ENCODE measurements at places on chromosomes 2 and 18.

DNA sequence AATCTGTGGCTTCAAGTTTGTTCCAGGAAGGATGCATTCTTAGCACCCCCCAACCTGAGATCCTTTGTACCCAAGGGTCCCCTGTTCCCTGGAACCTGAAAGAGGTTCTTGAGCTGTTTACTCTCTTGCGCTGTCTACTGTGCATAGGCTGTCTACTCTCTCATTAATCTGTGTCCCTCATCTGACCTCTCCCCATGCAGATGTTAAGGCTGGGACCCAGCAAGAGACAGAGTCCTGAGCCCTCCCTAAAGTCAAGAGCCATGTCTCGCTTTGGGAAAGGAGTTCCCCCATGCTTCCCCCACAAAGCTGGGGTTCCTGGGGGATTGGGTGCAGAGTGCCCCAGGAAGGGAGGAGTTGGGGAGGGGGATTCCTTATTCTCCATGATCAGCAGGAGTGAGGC lies 312.9 kb downstream of the CYP26B1 start:
- no peak for DNase-seq

DNA sequence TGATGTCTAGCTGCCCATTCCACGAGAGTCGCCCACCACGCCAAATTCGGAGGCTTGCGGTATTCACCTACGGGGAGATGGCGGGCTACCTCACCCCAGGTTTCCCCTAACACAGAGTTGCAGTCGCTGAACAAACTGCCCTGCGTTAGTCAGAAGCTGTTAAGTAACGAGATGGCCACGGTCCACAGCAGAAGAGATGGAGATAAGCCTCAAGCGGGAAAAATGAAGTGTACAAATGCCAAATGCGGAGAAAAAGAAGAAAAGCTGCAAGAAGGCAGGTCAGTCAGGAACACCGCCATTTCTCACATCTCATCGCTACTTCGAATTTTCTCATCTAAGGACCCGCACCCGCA lies 425 bp downstream of the ASB3 start:
- DNase-seq = no peak

DNA sequence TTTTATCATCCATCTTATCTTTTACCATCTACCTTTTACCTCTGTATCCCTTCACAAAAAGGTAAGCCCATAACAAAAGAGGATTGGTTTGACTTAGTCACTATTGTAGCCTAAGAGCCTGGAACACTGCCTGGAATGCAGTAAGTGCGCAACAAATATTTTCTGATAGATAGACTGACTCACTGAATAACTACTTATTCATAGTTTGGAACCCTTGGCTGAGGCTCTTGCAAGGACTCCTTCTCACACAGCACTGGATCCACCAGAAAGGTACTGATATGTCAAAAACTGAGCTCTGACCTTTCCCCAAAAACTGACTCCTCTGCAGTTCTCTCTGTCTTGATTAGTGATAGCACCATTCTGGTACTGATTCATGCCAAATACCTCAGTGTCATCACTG lies 426.7 kb downstream of the SETBP1 start:
- no peak for DNase-seq

DNA sequence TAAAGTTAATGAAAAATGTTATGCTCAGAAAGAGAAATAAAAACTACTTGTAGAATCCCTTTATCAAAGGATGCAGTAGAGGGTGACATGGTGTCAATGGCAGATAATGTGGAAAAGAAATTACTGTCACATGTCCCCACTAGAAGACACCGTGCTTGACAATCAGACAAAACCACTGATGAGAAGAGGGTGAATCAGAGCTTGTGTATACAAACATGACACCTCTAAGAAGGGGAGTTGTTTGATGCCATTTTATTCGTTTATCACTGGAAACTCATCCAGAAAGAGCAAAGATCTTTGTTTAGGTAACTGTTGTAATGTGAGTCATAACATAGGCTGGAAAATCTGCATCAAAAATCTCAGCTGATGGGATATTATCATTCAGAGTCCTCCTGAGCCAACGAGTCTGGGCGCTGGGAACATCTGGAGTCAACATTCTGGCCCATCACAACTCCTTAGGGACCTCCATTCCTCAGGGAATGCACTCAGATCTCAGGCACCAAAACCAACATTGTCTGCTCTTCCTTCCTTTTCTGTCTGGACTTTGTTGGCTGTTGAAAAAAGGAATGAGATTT lies 49.5 kb upstream of the RAB12 start:
- no peak for DNase-seq

DNA sequence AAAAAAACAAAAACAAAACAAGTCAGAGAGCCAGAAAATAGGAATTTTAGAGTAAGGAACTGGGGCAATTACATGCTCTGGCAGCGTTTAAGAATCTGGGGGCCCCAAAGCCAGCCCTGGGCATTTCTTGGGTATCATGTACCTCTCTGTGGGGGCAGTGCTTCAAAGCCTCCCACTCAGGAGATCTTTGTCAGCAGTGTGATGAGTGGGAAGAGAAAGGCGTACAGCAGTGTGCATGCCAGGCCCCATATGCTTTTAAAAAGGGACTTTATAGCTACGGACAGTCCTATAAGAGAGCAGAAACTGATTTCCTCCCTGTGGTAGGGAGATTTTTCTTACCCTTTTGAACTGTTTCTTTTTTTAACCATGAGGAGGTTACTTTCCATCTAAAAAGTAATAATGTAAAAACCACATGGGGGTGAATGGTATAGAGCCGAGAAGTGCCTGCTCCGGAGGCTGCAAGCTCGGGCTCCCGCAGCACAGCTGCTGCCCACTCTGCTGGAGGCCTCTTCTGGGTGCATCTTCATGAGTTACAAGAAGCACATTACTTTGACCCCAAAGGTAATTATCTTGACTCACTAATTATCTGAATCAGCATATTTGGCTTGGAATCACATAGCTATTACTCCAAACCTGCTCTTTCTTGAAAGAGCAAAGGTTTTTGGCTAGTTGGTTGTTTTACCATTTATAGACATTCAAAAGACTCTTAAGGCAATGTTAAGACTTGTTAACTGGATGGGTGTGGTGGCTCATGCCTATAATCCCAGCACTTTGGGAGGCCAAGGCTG lies 46.4 kb downstream of the PROC start:
- DNase-seq = no peak

- DNase-seq = no peak
Observed at GRCh38 chr2:186101616-186102015, 363.0 kb downstream of the FSIP2 start.

DNA sequence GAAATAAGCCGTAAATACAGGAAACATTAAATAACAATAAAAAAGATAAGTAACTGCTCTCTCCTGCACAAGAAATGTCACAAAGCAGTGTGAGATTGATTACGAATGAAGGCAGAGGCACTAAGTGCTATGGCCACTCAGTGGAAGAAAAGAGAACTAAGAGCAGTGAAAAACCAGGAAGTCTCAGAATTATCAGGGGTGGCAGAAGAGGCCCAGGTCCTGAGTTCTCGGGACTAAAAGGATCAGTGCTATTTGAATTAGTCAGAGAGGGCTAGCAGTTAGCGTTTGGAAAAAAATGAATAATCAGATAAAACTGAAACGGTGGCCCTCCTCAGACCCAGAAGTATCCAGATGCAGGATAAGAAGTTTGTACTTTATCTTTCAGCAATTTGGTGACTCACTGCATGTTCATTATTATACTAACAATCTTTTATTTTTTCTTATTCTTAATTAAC lies 367.1 kb downstream of the ZEB2 start:
- no peak for DNase-seq

- DNase-seq = no peak
Observed at GRCh38 chr18:22230471-22230945, 61.1 kb downstream of the GATA6 start.

DNA sequence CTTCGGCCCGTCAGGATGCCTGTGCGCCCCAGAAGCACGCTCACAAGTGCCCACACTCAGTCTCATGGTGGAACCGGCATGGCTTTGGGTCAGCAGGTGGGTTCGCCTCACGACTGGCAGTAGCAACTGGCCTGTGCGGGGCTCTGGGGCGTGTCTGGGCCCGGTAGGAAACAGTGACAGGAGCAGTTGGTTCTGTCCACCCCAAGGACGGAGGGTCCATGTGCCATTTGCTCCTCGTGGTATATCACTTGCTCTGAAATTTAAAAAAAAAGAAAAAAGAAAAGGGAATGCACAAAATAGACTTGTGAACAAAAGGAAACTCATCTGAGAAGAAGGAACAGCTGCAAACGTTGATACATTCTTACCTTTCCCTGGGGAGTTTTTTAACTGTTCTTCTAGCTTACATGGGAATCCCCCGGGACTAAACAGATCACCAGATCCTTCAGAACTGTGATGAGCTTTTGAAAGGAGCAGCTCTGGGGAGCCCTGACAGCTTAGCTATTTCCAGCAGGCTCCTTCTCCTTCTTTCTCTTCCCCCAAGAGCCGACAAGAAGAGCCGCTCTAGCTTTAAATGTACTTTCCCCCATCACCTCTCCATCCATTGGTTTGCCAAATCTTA lies 42.8 kb downstream of the TRAPPC12 start:
- DNase-seq = no peak

All from Jurkat, Clone E6-1 (cell line).